Renal cortex interstitium (tissue), 15 donors: ENCODE measurements at places on chromosomes 6 and 20. TPM values are rescaled to one million over a fixed set of nuclear protein-coding genes. Genes with fewer than 3 reads are reported as not detected.

DNA sequence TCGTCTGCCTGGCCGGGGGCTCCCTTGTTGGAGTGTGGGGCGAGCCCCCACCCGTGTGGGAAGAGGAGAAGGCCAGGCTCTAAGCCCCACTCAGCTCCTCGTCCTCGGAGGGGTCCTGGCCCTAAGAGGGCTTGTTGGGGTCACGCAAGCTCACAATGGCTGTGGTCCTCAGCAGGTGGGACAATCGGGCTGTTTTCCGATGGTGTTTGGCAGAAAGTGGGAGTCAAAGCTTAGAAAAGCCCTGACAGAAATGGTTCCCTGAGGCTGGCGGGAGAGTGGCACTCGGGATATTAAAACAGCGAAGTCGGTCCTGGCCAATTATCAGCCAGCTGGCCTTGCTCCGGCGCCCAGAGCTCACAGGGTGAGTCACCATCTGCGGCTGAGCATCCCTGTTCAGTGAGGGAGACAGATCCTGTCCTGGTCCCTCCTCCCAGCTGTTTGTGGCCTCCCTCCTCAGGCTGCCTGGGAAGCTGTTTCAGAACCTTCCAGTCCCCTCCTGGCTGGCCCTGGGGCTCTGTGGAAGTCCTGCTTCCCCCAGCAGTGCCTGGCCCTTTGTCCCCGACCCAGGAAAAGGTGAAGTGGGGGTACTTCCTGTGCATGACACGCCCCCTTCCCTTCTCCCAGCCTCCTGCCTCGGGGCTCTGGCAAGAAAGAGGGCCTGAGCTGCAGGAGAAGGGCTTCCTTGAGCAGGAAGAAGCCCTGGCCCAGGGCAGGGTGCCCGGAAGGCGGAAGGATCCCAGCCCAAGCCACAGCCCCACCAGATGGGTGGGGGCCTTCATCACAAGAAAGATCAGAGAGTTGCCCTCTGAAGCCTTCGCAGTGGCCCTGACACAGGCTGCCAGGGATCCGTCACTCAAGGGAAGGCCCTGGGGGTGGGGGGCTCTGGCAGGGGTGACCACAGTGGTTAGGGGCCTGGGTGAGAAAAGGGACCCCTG, 53.6 kb upstream of the BHLHE23 start:
- no peak for DNase-seq

GRCh38 chr20:44113618-44114376, 73.2 kb downstream of the JPH2 start:
- DNase-seq = no peak

- no peak for DNase-seq
These were observed 26.0 kb downstream of the FAM229B start for GRCh38 chr6:112113431-112113830.

GRCh38 chr20:49595811-49596561, 28.0 kb upstream of the PTGIS start:
- DNase-seq = no peak

GRCh38 chr6:160069050-160069454, 52.6 kb upstream of the SLC22A1 start:
- no peak for DNase-seq

DNA sequence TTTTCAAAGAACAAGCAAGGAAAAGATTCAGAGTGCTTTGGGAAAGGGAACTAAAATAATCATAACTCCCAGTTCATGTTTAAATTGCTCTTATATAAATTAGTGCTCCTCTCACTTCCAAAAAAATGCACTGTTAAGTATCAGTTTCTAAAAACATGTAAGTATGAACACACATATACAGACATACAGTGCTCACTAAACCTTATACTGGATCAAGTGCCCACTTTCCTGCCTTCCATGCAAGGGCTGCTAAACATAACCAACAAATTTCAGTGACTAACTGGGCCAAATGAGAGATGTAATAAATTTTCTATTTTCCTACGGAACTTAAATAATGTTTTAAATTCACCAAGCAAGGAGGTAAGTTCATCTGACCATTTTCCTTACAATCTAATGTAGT, 6.4 kb downstream of the TFAP2A start:
- DNase-seq = no peak

- peak; percentile 31 for DNase-seq
These were observed 1163.6 kb upstream of the CITED2 start for GRCh38 chr6:140537834-140538705.

GRCh38 chr6:27889628-27890444, 22.4 kb downstream of the OR2B2 start:
- no peak for DNase-seq

DNA sequence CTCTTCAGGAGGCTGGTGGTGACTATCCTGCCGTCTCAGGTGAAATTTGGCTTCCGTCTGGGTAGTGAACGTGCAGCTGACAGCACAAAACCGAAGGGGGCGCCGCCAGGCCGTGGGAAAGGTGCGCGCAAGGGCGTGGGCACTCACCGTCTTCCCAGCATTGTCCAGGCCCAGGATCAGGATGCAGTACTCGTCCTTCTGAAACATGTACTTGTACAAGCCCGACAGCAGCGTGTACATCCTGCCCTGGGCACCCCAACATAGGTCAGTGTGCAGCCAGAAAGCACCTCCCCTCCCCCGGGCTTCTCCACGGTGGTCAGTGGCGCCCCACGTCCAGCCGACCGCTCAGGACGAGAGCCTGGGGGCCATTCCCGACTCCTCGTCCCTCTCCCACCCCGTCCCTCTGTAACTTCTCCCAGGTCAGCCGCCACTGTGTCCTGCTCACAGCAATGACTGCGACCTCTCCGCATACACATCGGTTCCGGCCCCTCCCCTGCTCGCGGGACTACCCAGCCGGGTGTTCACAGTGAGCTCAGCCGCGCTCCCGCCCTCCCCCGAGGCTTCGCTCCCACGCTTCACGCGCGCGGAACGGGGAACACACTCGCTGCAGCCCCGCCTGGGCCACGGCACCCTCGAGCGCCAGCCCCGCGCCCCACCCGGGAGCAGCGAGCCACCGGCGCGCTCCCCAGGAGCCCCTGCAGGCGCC, 771 bp downstream of the ARFRP1 start:
- DNase-seq = no peak

Gene ALDH5A1
- 30.6 TPM for polyA plus RNA-seq

Gene RIPPLY2
- polyA plus RNA-seq = not detected

Gene RHAG
- polyA plus RNA-seq = 2.2 TPM

Gene DPPA5
- not detected for polyA plus RNA-seq
